ENCODE measurements at places on chromosomes 4 and X.

DNA sequence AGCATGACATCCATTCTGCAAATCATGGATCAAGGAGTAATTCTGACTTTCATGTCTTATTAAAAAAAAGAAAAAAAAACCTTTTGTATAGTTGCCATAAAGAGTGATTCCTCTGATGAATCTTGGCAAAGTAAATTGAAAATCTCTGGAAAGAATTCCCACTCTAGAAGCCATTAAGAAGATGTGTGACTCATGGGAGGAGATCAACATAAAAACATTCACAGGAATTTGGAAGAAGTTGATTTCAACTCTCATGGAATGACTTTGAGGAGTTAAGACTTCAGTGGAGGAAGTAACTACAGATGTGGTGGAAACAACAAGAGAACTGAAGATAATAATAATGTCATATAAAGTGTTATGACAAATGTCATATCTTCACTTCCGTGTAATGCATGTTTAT, 204.2 kb downstream of the PABPC4L start:
- DNase-seq = no peak

GRCh38 chr4:125043486-125043885, 271.3 kb upstream of the FAT4 start:
- DNase-seq = no peak

DNA sequence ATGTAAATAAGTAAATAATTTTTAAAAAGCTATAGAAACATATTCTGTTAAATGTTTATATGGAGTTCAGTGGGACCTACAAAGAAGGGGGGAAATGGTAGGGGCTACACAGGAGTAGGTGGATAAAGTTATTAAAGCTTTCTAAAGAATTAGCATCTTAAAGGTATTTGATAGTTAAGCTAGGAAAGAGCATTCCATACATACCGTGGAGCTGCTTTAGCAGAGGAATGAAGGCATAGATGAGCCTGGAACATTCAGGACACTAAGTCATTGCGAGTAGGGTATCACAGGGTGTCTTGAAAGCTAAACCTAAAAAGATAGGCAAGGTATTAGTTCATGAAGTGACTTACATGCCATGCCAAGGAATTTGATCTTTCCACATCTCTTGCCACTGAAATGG, 60.4 kb downstream of the SLC10A6 start:
- no peak for DNase-seq

DNA sequence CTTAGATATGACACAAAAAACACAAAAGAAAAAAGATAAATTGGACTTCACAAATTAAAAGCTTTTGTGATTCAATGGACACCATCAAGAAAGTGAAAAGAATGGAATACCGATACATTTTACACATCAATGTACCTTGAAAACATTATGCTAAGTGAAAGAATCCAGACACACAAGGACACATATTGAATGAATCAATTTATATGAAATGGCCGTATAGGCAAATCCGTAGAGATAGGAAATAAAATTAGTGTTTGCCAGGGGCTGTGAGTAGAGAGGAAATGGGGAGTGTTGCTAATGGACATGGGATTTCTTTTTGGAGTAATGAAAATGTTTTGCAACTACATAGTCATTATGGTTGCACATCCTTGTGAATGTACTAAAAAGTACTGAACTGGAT, 3.1 kb downstream of the PGAM4 start:
- DNase-seq = no peak
